ENCODE measurements at places on chromosomes 16 and 17.

DNA sequence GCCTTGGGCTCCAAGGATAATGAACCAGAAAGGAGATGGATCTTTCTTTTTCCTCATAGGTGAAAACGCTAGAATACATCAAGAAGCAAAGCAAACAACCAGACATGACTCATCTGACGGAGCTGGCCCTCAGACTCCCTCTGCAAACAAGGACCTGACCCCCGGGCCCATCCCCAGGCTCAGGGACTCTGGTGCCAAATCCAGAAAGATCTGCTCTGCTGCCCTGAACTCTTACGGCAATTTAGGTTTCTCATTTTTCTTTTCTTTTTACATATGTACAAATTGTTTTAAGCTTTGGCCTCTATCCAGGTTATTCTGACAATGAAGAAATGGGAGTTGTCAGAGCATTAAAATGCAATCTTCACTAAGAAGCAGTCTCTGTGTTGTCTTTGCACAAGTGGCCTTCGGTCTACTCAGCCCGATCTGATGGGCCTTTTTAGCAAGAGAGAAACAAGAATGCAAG, 17.7 kb downstream of the KNOP1 start:
- no peak for DNase-seq

GRCh38 chr17:80008383-80008840, 27.3 kb downstream of the TBC1D16 start:
- peak; percentile 84 for DNase-seq

DNA sequence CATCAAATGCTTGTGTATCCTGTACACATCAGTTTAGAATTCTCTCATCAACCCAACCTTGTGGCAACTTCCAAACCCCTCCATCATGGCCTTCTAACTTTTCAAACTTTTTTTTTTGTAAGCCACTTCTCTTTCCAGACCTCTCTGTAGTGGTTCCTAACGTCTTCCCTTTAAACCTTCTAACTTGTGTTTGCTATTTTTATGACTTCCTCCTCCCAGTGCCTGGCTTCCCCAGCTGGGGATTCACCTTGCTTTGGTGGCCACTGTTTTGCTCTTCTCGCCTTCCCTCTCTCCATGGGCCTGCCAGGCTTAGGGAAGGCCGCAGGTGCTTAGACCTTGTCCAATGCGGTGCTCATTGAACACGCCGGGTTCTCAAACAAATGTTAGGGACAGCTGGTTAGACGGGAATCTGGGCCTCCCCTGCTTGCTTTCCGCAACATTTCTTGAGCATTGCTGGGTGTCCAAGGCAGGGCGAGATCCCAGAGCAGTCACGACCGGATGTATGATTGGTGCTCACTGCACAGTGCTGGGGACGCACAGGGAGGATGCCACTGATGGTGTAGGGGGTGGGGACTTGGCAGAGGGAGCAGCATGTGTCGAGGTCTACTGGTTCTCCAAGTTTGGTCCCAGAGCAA, 1.1 kb upstream of the XYLT2 start:
- DNase-seq: no peak

- DNase-seq: no peak
These were observed 79.9 kb upstream of the LGALS9 start for GRCh38 chr17:27550974-27551505.

- DNase-seq: no peak
These were observed 209.3 kb downstream of the FTO start for GRCh38 chr16:53913099-53913870.

Measured in stimulated activated CD4-positive, alpha-beta T cell treated with anti-CD3 and anti-CD28 coated beads, Interleukin-2, amount 100 ng/mL, for 24 hours (primary cell).